ENCODE measurements at places on chromosomes 13 and 19.

- DNase-seq: no peak
These were observed 100.7 kb downstream of the SERP2 start for GRCh38 chr13:44474122-44474910.

DNA sequence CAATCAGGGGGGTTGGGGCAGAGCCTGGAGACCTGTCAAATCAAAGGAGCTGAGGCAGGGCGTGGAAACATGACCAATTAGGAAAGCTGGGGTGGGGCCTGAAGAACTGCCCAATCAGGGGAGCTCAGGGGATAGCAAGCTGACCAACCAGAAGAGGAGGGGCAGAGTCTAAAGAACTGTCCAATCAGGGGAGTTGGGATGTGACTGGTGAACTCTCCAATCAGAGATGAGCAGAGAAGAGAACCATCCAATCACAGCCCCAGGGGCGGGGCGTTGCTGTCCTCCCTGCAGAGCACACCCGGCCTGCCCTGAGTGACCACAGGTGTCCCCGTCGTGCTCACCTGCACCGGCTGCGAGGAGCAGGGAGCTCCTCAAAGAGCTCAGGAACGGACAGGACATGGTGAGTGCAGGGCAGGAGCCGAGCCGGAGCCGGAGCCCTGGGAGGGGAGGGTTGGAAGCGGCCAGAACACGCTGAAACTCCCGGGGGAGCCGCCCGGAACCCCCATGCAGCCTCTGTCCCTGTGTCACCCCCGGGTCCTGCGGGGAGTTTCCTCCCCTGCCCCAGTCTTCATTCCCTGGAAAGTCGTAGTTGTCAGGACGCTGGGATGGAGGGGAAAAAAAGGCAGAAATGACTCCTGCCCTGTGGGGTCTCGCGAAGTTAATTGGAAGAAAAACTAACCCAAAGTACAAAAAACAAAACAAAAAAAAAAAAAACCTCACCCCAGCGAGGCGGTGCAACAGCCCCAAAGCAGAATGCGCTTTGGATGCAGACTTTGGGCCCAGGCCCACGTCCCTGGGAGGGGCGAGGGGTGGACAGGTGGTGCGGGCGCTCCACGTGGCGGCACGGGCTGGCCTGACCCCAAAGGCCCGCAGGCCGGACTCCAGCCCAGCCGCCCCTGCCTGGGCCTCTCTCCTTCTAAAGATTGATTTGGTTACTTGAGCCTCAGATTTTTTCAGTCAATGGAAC is at the start of gene ZNF556:
TSS of gene ZNF556 (plus strand) at position 311 of the 967 bp plus-strand sequence. CDS start at position 398, 87 bp downstream.
- peak; percentile 62 for DNase-seq

GRCh38 chr19:38508507-38508906 is 75.0 kb downstream of the RYR1 start:
- no peak for DNase-seq

- no peak for DNase-seq
These were observed 44.4 kb downstream of the ELF1 start for GRCh38 chr13:40974460-40975407.

- no peak for DNase-seq
These were observed 313.8 kb downstream of the ENOX1 start for GRCh38 chr13:43472980-43473379.

GRCh38 chr13:49607761-49608160 is 20.5 kb upstream of the ARL11 start:
- no peak for DNase-seq

- peak; percentile 48 for DNase-seq
These were observed 8.1 kb downstream of the ANO8 start for GRCh38 chr19:17326595-17326966.

GRCh38 chr13:59480396-59481259 is 683.1 kb downstream of the DIAPH3 start:
- no peak for DNase-seq

DNA sequence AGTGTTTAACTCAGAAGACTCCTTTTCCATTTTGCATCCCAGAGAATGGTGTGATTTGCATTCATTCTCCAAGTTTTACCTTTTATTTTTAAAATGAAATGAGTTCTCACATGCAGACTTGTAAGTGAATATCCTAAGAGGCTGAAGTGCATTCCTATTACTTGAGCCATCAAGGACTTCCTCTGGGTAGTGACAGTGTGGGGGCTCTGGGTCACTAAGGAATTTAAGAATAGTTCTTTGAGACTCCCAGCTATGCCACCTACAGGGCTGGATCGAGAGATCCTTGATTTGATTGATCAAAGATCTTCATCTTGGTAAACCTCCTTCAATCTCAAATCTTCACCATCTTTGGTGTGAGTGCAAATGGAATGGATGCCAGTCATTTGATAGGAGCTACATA is 36.3 kb upstream of the SLC10A2 start:
- no peak for DNase-seq

DNA sequence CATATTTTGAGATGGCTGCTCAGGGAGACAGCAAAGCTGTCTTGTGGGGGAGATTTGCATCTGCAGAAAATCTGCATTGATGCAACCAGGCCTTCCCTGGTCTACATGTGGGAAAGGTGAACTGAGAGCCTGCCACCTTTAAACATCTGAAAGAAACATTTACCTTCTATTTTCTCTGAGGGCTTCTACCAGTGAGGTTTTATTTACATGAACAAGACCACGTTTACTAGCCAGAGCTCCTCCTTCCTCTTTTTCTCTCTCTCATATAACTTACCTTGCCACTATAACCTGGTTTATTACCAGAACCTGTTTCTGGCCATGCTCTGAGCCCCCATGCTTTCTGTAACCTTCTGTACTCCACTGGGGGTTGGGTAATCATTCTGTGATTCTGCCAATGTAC is 14.4 kb upstream of the RUBCNL start:
- no peak for DNase-seq

GRCh38 chr13:85812282-85812681 is 13.1 kb upstream of the SLITRK6 start:
- no peak for DNase-seq

- DNase-seq: no peak
These were observed 33.3 kb downstream of the NAA16 start for GRCh38 chr13:41344358-41344757.

DNA sequence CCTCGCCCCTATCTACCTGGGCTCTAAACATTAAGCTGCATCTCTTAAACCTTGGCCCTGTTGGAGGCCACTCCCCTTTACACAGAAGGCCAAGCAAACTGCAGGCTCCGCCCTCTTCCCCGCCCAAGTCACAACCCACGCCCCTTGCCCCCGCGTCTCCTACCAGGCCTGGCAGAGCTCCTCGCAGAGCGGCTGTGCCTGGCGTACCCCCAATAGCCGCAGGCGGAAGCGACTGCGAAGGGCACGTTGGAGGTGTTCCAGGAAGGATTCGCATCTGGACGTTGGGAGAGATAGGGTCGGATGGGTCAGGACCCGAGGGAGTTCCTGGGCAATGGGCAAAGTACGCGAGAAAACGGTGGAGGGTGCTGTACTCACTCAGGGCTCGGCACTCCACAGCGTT is 5.9 kb downstream of the RTBDN start:
- no peak for DNase-seq

- peak; percentile 57 for DNase-seq
These were observed 13.5 kb upstream of the TPM4 start for GRCh38 chr19:16062789-16063188.

DNA sequence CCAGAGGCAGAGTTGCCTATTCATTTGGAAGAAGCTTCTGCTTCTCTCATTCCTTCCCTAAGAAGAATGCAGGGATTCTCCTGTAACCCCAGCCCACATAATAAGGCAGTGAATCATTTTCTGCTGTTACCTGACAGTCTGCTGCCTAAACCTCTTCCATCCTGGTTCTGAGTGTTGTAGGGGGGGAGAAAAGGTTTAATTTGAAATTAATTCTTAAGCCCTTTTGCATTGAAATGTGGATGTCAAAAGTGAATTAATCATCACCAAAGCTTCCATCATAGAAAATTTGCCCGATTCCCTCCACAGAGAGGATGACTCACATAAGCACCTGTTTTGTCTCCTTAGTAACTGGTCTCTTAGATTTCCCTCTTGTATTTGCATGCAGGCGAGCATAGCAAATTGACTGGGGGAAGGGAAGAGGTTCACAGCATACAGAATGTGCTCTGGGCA is 146.7 kb upstream of the FNDC3A start:
- peak; percentile 55 for DNase-seq

DNA sequence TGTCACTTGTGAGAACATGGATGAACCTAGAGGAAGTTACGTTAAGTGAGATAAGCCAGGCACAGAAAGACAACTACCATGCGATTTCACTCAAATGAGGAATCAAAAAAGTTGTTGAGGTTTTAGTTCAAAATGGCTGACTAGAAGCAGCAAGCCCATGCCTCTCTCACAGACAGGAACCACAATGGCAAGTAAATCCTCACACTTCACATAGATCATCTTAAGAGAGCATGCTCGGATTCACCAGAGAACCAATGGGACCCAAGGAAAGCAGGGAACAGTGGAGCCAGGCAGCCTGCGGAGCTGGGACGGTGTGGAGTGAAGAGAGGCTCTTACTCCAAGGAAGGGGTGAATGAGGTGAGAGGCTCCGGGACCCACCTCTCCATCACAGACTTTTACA is 581.0 kb downstream of the UQCRFS1 start:
- no peak for DNase-seq

DNA sequence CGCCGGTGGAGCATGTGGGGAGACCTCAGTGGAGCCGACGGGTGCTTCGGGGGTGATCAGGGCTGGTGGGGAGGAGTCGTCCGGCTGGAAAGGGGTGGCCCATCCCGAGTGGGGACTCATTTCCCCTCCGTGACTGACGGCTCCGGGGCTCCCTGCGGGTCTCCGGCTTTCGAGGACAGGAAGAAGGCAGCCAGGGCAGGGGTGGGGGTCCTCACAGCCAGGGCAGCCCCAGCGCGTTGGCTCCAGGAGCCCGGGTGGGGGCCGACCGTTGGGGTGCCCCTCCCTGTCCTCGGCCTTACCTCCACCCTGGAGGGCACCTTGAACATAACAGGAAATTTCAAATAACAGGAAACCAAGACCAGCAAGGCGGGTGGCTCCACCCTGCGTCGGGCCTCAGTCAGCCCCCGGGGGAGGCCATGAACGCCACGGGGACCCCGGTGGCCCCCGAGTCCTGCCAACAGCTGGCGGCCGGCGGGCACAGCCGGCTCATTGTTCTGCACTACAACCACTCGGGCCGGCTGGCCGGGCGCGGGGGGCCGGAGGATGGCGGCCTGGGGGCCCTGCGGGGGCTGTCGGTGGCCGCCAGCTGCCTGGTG is at the start of gene S1PR4:
TSS of gene S1PR4 (plus strand) at position 393 of the 596 bp plus-strand sequence. CDS start at position 417, 24 bp downstream.
- no peak for DNase-seq

- DNase-seq: no peak
These were observed 10.3 kb downstream of the CELF5 start for GRCh38 chr19:3234800-3235199.

- DNase-seq: no peak
These were observed 30.1 kb downstream of the DOT1L start for GRCh38 chr19:2193807-2194206.

DNA sequence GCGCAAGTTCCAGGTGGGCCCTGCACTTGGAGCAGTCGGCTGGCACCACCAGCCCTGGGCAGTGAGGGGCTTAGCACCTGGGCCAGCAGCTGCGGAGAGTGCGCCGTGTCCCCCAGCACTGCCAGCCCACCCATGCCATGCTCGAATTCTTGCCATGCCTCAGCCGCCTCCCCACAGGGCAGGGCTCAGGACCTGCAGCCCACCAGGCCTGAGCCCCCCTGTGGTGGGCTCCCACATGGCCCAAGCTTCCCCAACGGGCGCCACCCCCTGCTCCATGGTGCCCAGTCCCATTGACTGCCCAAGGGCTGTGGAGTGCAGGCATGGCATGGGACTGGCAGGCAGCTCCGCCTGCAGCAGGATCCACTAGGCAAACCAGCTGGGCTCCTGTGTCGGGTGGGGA is 9.4 kb upstream of the ZNF426 start:
- no peak for DNase-seq

DNA sequence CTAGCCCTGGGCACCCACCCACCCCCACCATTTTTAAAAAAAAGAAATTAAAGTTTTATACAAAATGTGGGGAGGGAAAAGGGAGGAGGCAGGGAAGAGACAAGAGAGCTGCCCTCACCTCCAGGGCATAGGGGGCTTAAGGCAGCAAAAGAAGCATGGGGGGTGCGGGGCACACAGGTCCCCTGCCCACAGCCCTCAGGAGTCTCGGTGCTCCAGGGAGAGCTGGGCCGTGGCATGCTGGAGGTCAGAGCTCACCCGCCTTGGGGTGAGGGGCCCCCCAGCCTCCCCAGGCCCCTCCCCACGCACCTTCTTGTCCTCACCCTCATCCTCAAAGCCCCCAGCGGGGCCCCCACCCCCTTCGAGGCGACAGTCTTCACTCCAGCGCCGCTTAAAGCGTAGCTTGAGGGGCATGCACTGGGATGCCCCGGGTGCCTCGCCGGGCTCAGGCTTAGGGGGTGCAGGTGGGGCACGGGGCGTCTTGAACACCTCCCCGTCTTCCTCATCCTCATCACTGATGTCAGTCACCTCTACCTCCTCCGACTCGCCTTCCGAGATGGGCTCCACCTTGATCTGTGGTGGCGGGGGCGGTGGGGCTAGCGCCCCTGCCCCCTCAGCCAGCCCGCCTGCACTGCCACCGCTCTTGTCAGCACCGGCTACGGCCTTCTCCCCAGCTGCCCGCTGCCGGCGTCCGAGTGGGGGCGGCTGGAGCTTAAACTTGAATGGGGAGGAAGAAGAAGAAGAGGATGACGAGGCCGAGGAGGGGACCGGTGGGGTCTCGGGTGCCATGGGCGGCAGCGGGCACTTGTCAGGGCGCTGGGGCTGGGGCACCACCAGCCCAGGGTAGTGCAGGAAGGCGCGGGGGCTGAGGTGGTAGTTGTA is 6.1 kb upstream of the GSK3A start:
- no peak for DNase-seq

All from RWPE1 (cell line).